Stimulated activated naive B cell treated with anti-CD40 and anti-IgM and Interleukin-4, amounts not matched to agents 10 μg/mL and 1 μg/mL and 100 μg/mL, for 72 hours (primary cell): ENCODE measurements at places on chromosomes 3 and 15.

GRCh38 chr3:179958143-179958542 lies 78.6 kb downstream of the PEX5L start:
- no peak for DNase-seq

GRCh38 chr3:149115114-149115513 lies 14.3 kb upstream of the HPS3 start:
- no peak for DNase-seq

- DNase-seq, result no peak
These were observed 885 bp upstream of the LSG1 start for GRCh38 chr3:194672876-194673275.

DNA sequence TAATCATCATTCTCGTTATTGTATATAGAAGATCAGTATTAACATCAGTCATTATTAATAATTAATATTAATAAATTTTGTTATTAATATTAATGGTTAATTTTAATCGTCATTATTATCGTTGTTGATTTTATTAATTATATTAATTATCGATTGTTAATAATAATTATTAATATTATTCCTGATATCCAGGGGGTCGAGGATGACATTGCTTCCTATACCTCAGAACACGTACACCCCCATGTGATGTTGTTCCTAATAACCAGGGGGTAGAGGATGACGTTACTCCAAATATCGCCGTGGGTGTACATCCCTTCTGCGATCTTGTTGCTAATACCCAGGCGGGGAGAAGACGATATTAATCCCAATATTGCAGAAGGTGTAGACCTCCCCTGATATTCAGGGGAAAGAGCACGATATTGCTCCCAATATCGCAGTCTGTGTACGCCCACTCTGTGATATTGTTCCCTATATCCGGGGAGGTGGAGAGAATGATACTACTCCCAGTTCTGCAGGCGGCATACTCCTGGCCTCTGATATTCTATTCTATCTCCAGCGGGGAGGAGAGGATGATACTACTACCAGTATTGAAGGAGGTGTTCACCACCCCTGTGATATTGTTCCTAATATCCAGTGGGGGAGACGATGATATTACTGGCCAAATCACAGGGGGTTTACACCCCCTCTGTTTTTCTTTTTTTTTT lies 22.3 kb upstream of the BMF start:
- no peak for DNase-seq

DNA sequence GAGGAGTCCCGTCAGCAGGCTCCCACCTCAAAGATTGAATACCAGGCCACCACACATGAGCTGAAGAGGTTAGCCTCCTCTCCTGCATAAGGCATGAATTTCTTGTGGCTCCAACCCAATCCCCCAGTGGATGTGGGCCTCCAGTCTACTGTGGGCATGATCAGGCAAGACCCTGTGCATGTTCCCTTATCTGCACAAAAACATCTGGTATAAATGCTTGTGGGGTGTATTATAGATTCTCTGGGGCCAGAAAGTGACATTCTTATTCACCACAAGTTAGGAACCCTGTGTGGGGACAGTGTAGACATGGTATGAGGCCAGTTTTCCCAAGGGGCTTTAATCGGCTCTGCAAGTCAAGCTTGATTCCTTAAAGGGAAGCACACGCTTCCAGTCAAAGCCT lies 18.2 kb upstream of the UBP1 start:
- DNase-seq, result no peak

DNA sequence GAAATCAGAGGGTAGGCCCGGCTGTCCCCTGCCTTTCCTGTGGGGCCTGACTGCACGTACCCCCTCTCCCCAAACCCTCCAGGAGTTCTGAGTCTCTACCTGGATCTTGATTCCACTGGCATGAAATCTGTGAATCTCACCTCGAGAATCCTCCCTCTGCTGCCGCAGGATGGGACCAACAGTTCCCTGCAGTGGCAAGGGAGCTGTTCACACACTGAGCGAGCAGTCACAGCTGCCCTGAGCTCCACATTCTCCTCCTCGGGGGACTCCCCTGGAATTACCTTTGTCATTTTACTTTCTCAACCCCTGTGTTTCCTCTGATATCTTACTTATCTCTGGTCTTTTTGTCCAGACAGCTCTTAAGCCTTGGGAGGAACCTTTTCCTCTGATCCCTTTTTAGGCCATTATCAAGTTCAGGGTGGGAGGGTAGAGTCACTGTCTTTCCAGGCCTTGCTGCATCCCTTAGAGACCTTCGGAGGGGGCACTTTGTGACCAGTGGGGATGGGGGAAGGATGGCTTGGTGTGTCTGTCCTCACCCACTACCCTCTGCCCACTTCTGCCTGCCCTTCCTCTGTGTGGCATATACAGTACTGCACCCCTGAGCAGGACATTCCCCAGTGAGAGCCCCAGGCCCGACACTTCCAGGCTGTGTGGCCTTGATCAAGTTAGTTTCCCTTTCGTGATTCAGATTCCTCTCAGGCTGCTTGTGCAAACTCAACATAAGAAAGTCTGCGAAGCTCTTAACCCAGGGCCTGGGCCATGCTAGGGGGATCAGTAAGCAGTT lies 42.0 kb downstream of the CACNA2D3 start:
- no peak for DNase-seq

- DNase-seq, result no peak
These were observed 1346.1 kb upstream of the EPHA6 start for GRCh38 chr3:95468331-95468730.

- DNase-seq, result no peak
These were observed 225.8 kb upstream of the DPPA4 start for GRCh38 chr3:109563149-109563548.
